Esophagus muscularis mucosa (tissue), 4 donors: ENCODE measurements at places on chromosomes 5 and 9. TPM values are rescaled to one million over a fixed set of nuclear protein-coding genes. Genes with fewer than 3 reads are reported as not detected.

Gene HNRNPK
- total RNA-seq, result 596 TPM

Gene SMIM27
- total RNA-seq, result 4.8 TPM

Gene PCDHGB2
- total RNA-seq, result 3.2 TPM

Gene OR1L6
- not detected for total RNA-seq

Gene PAIP1
- total RNA-seq, result 101 TPM

Gene MEIKIN
- total RNA-seq, result not detected

Gene UBAC1
- 61.6 TPM for total RNA-seq

Gene CEL
- 0.23 TPM for total RNA-seq

Gene GPR150
- 0.92 TPM for total RNA-seq

Gene CDC14B
- total RNA-seq, result 39.7 TPM

Gene TUT7
- 33.0 TPM for total RNA-seq

DNA sequence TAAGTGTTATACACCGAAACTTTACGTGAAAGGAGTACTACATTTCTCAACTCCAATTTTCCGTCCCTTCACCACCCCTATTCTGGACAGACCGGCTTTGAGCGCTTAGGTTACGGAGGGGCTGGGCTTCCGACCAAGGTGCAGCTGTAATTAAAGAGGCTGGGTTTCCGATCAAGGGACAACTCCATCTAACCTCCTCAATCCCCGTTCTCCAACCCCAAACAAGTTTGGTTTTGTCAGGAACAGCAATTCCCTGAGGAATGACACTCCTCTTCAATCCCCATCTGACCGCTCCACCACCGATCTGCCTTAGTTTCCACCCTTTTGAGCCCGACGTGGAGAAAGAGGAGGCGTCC, 577 bp downstream of the TUT7 start:
- H3K4me3 ChIP-seq, result peak overlapping the region; percentile 71
- H3K27me3 ChIP-seq, result no peaks in the 10 kb centered on the region
- no peaks in the 10 kb centered on the region for H3K36me3 ChIP-seq
- no peak for DNase-seq
- H3K4me1 ChIP-seq, result peaks cover 44% of the 10 kb centered on the region

GRCh38 chr9:134365791-134366222, 39.6 kb downstream of the RXRA start:
- H3K4me1 ChIP-seq, result peaks cover 89% of the 10 kb centered on the region
- DNase-seq, result peak; percentile 93
- H3K27me3 ChIP-seq, result no peaks in the 10 kb centered on the region
- peak overlapping the region; percentile 55 for H3K4me3 ChIP-seq
- peak overlapping the region; percentile 86 for H3K27ac ChIP-seq

DNA sequence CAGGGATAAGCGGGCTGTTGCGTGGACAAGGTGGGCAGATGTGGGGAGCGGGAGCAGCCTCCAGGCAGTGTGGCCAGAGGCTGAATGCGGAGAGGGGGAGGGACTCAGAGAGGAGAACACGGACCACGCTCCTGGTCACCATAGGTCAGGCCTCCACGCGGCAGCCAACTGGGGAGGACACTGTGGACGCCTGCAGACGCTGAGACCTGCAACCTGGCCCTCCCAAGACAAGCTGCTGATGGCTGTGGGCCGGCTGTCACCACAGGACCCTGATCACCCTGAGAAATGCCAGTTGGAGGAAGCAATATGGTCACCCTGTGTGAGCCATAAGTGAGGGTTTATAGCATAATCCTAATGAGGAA, 16.8 kb downstream of the LPCAT1 start:
- no peaks in the 10 kb centered on the region for H3K27me3 ChIP-seq
- no peak overlapping the region for H3K27ac ChIP-seq
- peaks cover 11% of the 10 kb centered on the region for H3K4me1 ChIP-seq
- peaks cover 10% of the 10 kb centered on the region for H3K36me3 ChIP-seq
- no peak overlapping the region for H3K4me3 ChIP-seq

DNA sequence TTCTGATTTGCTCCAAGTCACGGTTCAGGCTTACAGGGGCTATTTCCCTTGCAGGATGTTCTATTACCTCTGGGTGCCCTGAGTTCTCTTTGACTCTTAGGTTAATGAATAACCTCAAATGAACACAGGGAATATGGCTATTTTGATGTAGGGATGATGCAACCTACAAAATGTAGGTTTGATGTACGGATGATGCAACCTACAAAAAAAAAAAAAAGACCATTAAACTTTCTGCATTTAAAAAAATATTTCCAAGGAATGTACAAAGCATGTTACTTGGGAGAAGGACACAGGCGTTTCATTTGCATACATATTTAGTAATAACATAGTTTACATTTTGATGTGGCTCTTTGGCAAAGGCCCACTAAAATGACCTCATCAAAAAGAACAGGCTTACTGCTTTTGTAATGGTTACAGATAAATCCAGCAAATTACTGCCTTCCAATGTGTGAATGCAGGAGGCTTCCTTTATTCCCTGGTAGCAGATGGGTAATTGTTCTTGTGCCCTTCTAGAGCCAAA, 36.3 kb downstream of the ZNF474 start:
- H3K4me1 ChIP-seq, result peaks cover 35% of the 10 kb centered on the region
- no peaks in the 10 kb centered on the region for H3K36me3 ChIP-seq
- DNase-seq, result no peak
- no peak overlapping the region for H3K27ac ChIP-seq
- H3K27me3 ChIP-seq, result no peaks in the 10 kb centered on the region
- no peak overlapping the region for H3K4me3 ChIP-seq

DNA sequence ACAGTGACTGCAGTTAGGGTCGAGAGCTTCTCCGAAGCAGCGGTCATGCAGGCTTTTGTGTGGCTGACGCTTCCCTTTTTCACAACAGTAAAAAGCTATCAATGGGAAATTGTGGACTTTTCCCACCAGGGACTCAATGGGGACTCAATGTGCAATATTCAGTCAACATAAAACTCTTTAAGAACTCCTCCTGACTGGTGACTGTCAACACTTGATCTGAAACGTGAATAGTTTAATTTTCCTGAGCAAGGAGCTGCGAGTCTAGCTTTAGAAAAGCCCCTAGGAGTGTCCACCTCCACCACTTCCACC, 28.7 kb downstream of the EXOC3 start:
- DNase-seq, result no peak
- peaks cover 37% of the 10 kb centered on the region for H3K4me1 ChIP-seq
- H3K27ac ChIP-seq, result peak overlapping the region; percentile 81
- H3K27me3 ChIP-seq, result peaks cover 16% of the 10 kb centered on the region
- no peaks in the 10 kb centered on the region for H3K36me3 ChIP-seq
- H3K4me3 ChIP-seq, result peak overlapping the region; percentile 83

GRCh38 chr9:8574846-8575245, 775.3 kb upstream of the DMAC1 start:
- no peaks in the 10 kb centered on the region for H3K4me1 ChIP-seq
- no peak overlapping the region for H3K27ac ChIP-seq
- H3K4me3 ChIP-seq, result no peak overlapping the region
- H3K27me3 ChIP-seq, result no peaks in the 10 kb centered on the region

GRCh38 chr5:3011764-3012017, 260.2 kb upstream of the IRX2 start:
- no peak overlapping the region for H3K4me3 ChIP-seq
- no peaks in the 10 kb centered on the region for H3K36me3 ChIP-seq
- no peaks in the 10 kb centered on the region for H3K27me3 ChIP-seq
- H3K4me1 ChIP-seq, result no peaks in the 10 kb centered on the region
- DNase-seq, result no peak

- no peak overlapping the region for H3K27ac ChIP-seq
- H3K36me3 ChIP-seq, result no peaks in the 10 kb centered on the region
- no peaks in the 10 kb centered on the region for H3K27me3 ChIP-seq
- no peak for DNase-seq
These were observed 117.3 kb upstream of the LHFPL2 start for GRCh38 chr5:78765756-78766411.

- no peaks in the 10 kb centered on the region for H3K36me3 ChIP-seq
- H3K27me3 ChIP-seq, result no peaks in the 10 kb centered on the region
These were observed 38.1 kb downstream of the ADAMTS2 start for GRCh38 chr5:179307013-179307800.

DNA sequence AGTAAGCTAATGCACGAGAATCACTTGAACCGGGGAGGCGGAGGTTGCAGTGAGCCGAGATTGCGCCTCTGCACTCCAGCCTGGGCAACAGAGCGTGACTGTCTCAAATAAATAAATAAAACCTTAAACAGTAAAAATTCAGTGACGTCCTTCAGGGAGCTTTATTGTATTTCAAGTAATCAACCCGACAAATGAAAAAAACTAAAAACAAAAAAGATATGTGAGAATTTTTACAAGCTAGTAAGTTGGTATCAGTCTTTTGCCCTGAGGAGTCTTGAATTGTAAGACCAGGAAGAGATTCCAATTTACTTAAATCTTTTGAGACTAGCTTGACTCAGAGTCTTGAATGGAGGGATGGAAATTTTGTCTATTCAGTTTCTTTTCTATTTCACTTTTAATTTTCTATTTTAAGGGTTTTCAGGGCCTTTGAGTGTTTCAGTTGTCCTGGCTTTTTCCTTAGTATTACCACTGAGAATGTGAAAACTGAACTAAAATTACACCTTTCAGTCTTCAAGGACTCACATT, 126.0 kb upstream of the DHFR start:
- no peak overlapping the region for H3K27ac ChIP-seq
- no peak overlapping the region for H3K4me3 ChIP-seq
- H3K4me1 ChIP-seq, result no peaks in the 10 kb centered on the region
- H3K27me3 ChIP-seq, result no peaks in the 10 kb centered on the region
- H3K36me3 ChIP-seq, result peaks cover 29% of the 10 kb centered on the region

- no peak for DNase-seq
- no peaks in the 10 kb centered on the region for H3K27me3 ChIP-seq
- H3K4me3 ChIP-seq, result no peak overlapping the region
- no peak overlapping the region for H3K27ac ChIP-seq
These were observed 47.5 kb downstream of the UIMC1 start for GRCh38 chr5:176959051-176959450.

DNA sequence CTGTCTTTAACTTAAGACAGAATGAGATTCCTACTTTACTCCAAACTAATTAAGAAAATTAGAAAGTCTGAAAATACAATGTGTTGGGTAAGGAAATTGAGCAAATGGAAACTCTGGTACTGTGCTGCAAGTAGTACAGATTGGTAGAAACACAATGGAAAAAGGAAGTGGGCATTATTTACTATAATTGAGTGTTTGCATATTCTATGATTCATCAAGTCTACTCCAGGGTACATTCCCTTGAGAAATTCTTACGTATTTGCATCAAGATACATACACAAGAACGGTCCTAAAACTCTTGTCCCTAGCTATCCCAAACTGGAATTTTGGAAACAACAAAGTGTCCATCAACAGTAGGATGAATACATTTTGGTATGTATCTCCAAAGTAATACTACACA, 123.5 kb upstream of the TARS1 start:
- peaks cover 8% of the 10 kb centered on the region for H3K4me1 ChIP-seq
- no peaks in the 10 kb centered on the region for H3K36me3 ChIP-seq
- no peak overlapping the region for H3K27ac ChIP-seq

DNA sequence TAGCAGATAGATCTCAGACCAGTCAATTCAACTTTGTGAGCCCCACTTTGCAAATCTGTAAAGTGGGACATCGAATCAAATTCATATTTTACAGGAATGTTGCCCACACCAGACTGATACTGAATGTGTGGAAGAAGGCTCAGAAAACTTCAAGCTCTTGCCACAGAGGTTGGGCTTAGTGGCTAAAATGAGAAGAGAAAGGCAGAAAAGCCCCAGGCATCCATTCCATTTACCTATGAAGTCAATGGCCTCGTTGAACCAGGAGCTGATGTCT, 1.7 kb downstream of the DUSP1 start:
- H3K36me3 ChIP-seq, result peaks cover 31% of the 10 kb centered on the region
- no peaks in the 10 kb centered on the region for H3K27me3 ChIP-seq
- H3K4me3 ChIP-seq, result peak overlapping the region; percentile 88
- H3K27ac ChIP-seq, result peak overlapping the region; percentile 99
- H3K4me1 ChIP-seq, result peaks cover 55% of the 10 kb centered on the region
- no peak for DNase-seq

DNA sequence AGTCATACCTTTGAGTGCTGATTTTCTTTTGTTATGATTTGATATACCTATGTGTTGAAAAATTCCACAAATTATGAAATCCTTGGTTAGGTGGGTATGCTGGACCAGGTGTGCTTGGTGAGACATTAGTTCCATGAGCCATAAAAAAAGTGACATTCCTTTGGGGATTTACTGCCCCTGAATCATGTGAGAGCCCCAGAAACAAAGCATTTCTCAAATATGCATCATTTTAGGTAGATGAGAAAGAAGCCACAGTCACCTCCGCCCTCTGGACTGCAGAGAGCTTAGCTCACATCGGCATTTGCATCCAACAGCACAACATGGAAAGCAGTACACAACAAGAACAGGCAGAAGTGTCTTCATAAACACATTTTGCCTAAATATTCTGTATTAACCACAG, 55.3 kb downstream of the DAP start:
- H3K4me3 ChIP-seq, result no peak overlapping the region
- no peak for DNase-seq
- H3K27me3 ChIP-seq, result no peaks in the 10 kb centered on the region
- H3K4me1 ChIP-seq, result peaks cover 30% of the 10 kb centered on the region

- no peak overlapping the region for H3K27ac ChIP-seq
- peaks cover 27% of the 10 kb centered on the region for H3K36me3 ChIP-seq
- no peak overlapping the region for H3K4me3 ChIP-seq
- H3K27me3 ChIP-seq, result no peaks in the 10 kb centered on the region
- no peaks in the 10 kb centered on the region for H3K4me1 ChIP-seq
These were observed 53.2 kb downstream of the NAA35 start for GRCh38 chr9:85994191-85994590.
